ENCODE measurements at places on chromosomes 11 and 22.

GRCh38 chr22:48192920-48193319 lies 1430.5 kb downstream of the TBC1D22A start:
- no peak for DNase-seq

- no peak for DNase-seq
Measured at GRCh38 chr11:97607291-97608000, 1217.6 kb downstream of the JRKL start.

DNA sequence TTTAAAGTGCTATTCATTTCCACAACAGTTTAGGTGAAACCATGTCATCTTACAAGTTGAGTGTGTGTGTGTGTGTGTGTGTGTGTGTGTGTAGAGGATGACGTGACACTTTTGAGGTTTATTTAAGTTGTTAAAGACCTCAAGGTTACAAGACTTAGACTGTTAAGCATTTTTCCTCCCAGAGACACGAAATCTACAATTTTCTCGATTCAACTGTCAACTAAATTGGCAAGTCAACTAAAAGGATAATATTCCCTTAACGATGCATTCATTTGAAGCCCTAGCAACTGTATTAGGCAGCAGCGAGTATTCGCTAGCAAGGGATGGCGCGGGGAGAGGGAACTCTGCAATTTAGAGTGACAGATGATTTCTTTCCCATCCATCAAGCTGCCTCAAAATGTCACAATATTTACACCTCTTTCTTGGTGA lies 17.6 kb upstream of the BDNF start:
- no peak for DNase-seq

- DNase-seq: no peak
Measured at GRCh38 chr11:129131316-129131715, 60.8 kb downstream of the ARHGAP32 start.

GRCh38 chr11:73374151-73374550 lies 2.0 kb upstream of the RELT start:
- DNase-seq: no peak

- DNase-seq: no peak
Measured at GRCh38 chr11:12848413-12848812, 160.7 kb upstream of the RASSF10 start.

DNA sequence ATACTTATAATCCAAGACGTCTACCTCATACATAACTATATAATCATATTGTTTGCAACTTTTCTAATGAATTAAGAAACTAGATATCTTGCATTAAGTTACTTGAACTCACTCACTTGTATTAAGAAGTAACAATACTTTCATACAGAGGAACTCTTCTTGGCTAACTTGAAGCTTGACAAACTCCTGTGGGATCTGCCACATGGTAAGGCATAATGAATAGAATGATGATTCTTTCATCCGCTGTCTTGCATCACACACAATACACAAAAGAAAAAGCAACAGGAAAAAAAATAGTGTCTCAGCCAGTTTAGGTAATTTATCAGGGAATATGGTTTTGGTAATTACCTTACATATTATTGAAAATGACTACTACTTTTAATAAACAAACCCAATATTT lies 79.8 kb downstream of the PGR start:
- no peak for DNase-seq

DNA sequence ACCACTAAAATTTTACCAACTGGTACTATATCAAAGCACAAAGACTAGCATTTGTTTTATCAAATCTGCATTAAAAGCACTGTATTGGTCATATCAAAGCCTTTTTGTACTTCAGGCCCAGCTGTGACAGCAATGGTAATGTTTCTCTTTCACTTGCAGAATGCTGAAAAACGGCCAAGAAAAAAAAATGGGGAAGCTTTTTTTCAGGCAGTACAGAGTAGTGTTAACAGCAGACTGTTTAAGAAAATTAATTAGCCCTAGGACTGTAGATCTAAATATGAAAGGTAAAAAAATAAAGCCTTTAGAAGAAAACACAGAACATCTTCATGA lies 33.3 kb downstream of the DENND5A start:
- DNase-seq: no peak

DNA sequence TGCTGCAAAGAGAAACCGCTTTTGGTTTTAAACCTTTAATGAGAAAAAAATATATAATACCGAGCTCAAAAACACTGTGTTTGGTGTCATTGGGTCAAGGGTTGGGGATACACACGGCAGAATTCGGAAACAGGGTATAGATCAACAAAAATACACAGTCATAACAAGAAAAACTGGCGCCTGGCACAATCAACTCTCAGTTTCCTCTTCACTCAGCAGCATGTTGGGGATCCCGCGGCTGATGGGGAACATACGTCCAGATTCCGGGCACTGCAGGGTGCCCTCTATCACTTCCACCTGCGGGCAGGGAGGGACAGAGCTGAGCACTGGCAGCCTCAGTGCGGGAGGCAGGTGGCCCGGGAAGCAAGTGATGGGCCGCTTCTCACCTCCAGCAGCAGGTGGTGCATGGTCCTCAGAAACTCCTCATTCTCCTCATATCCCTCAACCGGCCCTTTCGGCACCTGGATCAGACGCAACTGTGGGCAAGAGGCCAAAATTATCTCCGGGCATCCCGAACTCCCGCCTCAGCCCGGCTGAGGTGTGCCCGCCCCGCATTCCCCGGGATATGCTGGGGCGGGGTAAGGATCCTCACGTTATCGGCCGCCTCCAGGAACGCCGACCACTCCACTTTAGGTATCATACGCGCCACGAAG lies 561 bp downstream of the TRMT112 start:
- no peak for DNase-seq

- DNase-seq: no peak
Measured at GRCh38 chr11:103222806-103223205, 113.6 kb downstream of the DYNC2H1 start.

Data from stimulated activated CD4-positive, alpha-beta T cell treated with anti-CD3 and anti-CD28 coated beads, Interleukin-1b, Interleukin-23, amount 100 ng/mL, for 1 hour (primary cell).